ENCODE measurements at places on chromosomes 6 and 20.
A peak's percentile ranks its signal among the peaks of the same experiment; 100 is the strongest.

DNA sequence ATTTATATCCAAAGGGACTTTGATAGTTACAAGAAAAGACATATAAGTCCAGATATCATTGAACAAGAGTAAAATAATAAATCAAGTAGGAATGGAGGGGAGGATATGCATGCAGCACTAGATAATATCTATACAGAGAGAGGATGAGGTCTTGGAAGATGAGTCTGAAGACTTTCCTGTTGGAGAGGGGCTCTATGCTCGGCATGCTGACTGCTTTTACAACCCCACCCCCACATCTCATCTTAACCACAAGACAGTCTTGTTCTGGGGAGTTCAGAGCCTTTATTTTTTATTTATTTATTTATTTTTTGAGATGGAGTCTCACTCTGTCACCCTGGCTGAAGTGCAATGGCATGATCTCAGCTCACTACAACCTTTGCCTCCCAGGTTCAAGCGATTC, 48.4 kb upstream of the IER3 start:
- DNase-seq = no peak

DNA sequence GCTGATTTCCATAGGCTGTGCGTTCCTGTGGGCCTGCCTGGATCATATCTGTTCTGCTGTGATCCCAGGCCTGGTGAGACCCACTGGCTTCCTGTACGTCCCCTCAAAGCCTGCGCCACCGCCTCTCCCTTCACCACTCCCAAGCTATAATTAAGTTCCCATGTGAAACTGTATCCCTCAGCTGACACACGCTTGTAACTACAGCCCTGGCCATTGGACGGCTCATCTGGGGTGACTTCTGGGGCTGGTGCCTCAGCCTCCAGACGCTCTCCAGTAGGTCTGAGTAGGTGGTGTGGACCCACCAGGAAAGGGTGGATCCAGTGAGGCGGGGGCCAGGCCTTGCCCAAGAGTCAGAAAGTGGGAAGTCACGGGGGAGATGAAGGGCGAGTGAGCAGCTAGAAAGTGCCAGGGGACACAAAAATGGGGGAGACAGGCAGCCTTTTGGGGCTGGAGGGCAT, 21.0 kb downstream of the PPARD start:
- no peak for DNase-seq

DNA sequence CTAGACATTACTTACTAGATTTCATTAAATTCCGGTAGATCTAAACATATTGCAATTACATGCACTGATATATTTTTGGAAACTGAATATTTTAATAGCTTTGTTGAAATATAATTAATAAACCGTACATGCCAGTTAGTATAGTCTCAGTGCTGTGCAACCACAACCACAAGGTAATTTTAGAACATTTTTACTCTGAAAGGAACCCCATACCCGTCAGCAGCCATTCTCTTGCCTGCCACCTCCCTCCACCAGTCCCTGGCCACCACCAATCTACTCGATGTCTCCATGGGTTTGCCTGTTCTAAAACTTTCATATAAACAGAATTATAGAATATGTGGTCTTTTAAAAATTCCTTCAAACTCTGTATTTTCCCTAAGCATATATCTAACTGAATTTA, 293.9 kb downstream of the THBS2 start:
- no peak for DNase-seq

DNA sequence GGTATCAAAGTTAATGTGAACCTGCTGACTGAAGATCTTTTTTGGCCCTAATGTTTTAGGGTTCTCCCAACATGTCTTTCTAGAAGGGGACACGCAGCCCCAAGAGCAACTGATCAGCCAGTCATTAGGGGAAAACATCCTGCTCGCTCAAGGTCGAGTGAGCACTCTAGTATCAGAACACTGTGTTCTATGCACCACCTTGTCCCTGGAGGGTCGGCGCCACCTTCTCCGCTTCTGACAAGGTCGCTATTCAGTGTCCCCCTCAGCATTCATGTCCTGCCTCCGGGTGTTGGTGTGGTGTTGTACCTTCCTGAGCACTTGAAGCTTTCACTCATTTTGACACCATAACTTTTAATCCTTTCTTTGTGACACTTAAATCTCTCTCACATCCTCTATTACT, 331.2 kb upstream of the KCNQ5 start:
- no peak for DNase-seq

DNA sequence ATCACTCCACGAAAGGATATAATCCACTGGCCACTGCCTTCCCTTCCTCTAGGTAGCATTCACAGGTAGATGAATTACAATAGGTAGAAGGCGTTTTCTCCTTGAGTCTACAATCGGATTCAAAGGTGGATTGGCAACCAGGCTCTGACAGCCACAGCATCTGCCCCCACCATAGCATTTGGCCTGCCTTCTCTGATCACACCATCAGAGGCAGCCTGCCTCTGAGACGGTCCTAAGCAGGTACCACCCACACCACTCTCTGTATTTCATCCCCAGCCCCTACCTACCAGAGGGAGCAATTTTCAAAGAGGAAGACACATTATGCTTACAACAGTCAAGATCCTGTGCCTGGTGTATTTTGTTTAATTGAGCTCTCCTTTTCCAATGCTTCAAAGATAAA, 210.5 kb upstream of the SPTLC3 start:
- no peak for DNase-seq

DNA sequence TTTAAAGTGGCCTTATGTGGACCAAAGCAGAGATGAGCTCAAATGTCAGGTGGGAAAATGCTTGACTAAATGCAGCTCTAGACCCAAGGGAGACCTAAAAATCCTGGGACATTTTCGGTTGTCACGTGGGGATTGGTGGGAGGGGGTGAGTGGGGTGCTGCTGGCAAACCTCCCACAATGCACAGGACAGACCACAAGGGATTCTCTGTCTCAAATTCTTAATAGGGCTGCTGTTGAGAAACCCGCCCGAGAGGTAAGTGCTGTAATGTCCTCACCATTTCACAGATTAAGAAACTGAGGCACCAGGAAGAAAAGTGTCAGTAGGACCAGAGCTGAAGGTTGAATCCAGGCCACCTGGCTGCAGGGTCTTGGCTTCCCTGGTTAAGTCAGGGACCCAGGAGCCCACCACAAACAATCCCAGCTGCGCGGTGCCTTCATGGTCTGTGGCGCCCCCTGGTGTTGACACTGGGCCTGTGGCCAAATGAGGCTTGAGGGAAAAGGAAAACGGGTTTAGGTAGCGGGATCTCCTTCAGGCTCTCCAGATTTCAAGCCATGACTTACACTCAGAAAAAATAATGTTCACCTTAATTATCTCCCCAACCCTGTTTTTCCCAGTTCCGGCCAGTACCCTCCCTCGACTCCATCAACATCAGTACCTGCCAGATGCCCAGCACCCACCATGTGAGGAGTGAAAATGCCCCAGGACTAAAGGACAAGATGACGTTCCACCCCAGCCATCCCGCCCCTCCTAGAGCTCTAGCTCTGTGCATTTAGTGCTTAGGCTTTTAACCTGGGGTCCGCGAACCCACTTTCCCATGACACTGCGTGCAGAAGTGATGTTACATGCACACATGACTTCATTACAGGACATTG, 7.2 kb downstream of the HLA-G start:
- peak; percentile 29 for DNase-seq

DNA sequence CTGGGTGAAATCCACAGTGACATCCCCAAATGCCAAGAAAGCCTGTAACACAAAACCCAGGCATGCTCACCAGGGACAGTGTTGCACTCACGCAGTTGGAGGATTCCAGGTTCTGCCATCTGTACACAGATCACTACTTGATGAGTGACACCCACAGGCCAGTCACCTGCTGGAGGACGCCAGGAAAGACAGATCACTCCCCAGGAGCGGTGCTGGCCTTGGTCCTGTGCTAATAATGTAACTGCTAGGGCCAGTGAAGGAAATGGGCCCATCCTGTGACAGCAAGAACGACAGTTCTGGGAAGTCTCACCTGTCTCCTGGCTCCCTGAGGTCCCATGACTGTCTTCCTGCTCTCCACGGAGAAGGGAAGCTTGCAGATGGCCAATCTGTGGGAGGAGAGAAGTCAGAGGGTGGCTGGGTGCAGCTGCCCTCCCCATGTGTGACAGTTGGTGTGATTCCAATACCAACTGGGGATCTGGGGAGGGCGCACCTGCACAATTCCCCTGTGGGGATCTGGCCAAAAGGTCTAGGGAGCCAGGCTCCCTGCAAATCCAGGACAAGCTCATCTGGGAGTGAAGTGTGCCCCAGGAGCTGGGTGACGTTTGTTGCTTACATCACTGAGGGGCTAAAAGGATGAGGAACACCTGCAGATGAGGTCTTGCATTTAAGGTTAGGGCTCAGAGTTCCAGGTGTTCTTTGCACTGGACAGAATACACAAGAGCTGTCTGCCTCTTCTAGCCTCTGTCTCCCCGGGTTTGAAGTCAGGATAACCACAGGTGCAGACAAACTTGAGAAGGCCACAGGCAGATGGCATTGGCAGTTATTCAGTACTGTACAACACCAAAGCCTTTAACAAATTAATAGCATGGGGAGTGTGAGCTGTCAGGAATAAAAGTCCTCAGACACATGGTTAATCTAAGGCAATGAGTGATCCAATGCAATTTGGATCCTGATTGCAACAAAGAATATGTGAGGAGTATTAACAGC, 10.3 kb downstream of the ZNF337 start:
- no peak for DNase-seq

- DNase-seq = no peak
These were observed 86.3 kb downstream of the SOX4 start for GRCh38 chr6:21679761-21680265.

DNA sequence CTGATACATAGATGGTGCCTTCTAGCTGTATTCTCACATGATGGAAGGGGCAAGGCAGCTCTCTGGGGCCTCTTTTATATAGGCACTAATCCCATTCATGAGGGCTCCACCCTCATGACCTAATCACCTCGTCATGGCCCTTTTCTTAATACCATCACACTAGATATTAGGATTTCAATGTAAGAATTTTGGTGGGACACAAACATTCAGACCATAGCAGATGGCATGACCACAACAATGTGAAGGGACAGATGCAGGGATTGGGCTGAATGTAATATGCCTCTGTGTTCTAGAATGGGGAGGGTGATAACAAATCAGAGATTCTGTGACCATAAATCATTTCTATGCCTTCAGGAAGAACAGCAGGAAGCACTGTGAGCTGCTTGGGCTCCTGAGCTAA, 145.8 kb downstream of the LCA5 start:
- no peak for DNase-seq

GRCh38 chr6:10531503-10531902, 10.4 kb downstream of the GCNT2 start:
- DNase-seq = no peak
